Coronary artery (tissue), 2 donors: ENCODE measurements at places on chromosomes 3 and 15.

DNA sequence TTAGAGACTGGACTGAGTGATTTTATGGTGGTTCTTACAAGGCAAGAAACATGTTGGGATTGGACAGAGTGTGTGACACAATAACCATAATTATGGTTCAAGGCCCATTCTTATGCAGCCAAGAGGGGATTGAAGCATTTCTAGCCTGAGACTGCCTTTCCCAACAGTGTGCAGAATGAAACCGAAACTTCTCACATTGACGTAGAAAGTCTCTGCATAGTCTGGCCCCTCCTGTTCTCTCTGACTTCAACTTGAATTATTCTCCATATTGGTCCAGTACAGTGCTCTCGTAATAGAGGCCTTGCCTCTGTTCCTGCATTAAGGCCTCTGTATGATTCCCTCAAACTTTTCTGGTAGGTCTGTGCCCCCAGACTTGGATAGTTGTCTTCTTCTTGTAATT, 138.3 kb downstream of the DIPK2A start:
- no peak for DNase-seq

DNA sequence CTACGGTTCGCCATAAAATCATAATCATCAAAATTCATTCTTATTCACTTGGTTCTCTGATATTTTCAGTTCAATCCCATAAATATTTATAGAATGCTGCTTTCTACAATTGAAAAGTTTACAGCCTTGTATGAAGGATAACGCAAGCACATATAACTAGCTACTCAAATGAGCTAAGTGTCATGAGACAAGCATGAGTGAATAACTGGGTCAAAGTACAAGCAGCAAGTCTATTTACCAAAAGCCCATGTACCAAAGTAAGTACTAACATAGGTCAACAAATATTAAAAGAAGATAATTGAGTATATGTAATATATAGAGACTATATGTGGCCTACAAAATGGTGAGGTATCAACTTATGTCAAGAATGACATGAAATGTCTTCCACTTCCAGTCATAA, 596.6 kb downstream of the GBE1 start:
- DNase-seq, result no peak

DNA sequence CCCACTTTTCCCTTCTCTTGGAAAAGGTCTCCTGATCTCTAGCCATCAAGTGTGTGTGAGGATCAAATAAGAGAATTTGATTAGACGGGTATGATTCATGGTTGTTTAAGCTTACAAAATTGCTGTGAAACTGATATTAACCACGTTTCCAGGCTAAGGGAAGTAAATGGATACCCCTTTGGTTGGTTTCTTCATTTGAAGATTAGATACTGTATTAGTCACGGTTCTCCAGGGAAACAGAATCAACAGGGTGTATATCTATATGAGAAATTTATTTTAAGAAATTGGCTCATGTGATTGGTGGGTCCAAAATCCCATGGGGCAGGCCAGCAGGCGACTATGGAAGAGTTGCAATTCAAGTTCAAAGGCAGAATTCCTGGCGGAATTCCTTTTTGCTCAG, 112.7 kb upstream of the SELENOK start:
- no peak for DNase-seq

DNA sequence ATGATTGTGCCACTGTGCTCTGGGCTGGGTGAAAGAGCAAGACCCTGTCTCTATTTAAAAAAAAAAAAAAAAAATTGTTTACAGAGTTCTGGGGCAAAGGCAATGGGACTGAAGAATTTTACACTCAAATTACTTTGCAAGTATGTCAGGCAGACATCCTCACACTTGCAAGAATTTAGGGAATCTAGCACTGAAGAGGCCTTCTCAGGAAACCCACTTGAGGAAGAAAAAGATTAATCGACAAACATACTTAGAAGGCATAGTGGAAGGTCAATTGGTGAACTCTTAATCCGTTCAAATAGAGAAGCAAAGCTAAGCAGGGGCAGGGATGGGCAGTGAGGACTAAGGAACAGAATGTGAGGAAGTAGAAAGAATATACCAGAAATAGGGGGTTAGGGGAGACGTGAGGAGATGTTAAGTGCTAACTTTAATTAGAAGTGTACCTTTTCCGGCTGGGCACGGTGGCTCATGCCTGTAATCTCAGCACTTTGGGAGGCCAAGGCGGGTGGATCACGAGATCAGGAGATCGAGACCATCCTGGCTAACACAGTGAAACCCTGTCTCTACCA, 15.0 kb downstream of the ST6GAL1 start:
- no peak for DNase-seq

GRCh38 chr15:28937271-28937670, 51.5 kb downstream of the APBA2 start:
- no peak for DNase-seq

DNA sequence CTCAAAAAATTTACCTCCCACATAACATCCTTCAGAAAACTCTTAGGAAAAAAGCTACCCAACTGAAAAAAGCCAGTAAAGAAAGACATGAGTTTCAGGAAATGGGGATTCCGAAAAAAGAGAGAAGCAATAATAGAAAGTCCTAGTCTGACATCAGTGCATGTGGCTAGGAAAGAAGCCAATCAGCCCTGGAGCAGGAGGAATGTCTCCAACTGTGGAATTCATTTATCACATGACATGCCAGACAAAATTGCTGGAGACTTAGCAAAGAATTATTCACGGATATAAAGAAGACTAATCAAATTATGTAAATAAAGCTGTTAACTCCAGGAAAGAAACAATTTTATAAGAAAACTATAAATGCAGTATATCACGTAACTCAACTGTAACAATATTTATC, 258.9 kb upstream of the RARB start:
- no peak for DNase-seq
